ENCODE measurements at places on chromosomes 2 and 18.
A peak's percentile ranks its signal among the peaks of the same experiment; 100 is the strongest.

DNA sequence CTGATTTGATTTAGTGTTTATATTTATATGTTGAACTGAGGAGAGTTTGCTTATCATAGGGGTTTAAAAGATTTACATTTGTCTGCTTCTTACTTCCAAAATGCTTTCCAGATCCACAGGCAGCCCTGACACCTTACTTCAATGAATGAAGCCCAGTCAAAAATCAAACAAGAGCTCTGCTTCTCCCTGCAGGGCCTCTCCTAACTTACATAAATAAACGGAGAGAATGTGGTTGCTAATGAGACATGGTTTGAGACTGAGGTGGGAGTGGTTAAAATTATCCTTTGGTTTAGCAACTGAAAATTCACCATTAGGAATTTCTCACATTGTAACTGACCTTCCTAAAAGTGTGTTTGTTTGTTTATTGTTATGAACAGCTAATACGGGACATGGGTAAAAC, 612.3 kb upstream of the FANCL start:
- DNase-seq, result no peak

DNA sequence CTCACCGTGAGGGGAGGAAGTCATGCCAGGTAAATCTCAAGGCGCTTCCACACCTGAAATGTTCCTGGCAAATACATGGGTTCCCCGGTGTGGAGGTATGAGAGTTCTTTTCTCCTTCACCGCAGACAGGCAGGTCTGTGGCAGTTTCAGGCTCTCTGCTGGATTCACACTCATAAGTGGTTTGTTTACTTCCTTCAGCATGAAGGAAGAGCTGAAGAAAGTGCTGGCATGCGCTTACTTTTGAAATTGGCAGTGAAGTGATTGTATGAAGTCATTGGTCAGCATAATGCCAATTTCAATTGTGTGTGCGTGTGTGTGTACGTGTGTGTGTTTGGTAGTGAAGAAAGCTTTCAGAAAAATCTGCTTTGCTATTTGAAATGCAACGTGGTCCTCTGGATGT, 43.4 kb downstream of the RNF144A start:
- no peak for DNase-seq

DNA sequence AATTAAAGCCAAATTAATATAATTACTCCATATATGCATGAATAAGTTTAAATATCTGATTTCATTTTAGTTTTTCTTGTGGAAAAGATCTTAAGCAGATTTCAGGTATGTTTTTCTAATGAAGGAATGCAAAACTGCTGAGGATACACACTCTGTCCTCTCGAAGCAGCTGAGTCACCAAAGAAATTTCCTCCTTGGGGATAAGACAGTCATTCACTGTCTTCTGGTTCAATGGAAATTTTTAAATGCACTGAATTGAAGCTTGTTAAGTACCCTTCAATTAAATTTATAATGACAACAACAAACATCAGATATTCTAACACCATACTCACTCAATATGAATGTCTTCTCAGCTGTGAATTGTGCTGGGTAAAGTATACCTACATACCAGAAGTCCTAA, 101.5 kb upstream of the DNER start:
- no peak for DNase-seq

DNA sequence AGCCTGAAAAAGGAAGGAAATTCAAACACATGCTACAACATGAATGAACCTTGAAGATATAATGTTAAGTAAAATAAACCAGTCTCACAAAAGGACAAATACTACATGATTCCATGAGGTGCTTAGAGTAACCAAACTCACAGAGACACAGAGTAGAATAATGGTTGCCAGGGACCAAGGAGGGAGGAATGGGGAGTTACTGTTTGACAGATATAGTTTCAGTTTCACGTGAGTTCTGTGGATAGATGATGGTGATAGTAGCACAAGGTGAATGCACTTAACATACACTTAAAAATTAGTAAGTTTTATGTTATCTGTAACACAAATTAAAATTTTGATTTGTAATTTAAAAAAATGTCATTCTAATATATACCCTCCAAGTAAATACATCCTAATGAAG, 106.9 kb upstream of the ACVR1C start:
- no peak for DNase-seq

- no peak for DNase-seq
These were observed 198.9 kb upstream of the NABP1 start for GRCh38 chr2:191478799-191479679.

DNA sequence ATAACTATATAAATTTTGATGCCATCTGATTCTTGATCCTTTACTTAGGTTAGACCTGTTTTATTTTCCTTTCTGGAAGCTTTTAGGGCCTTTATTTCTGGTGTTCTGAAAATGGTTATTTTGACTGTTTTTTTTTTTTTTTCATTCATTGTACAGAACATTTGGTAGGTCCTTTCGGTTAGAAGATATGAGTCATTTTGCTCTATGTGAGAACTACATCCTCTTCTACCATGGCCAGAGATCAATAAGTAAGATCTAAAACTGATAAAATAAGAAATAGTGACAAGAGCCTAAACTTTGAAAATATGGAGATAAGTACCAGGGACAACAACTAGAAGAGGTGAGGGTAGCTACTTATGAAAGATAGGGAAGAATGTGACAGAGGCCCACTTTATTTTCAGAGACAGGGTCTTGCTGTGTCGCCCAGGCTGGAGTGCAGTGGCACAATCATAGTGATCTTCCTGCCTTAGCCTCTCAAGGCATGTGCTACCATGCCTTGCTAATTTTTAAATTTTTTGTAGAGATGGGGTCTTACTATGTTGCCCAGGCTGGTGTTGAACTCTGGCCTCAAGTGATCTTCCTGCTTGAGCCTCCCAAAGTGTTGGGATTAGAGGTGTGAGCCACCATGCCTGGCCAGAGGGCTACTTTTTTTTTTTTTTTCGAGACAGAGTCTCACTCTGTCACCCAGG, 66.5 kb downstream of the EIF2AK3 start:
- no peak for DNase-seq

DNA sequence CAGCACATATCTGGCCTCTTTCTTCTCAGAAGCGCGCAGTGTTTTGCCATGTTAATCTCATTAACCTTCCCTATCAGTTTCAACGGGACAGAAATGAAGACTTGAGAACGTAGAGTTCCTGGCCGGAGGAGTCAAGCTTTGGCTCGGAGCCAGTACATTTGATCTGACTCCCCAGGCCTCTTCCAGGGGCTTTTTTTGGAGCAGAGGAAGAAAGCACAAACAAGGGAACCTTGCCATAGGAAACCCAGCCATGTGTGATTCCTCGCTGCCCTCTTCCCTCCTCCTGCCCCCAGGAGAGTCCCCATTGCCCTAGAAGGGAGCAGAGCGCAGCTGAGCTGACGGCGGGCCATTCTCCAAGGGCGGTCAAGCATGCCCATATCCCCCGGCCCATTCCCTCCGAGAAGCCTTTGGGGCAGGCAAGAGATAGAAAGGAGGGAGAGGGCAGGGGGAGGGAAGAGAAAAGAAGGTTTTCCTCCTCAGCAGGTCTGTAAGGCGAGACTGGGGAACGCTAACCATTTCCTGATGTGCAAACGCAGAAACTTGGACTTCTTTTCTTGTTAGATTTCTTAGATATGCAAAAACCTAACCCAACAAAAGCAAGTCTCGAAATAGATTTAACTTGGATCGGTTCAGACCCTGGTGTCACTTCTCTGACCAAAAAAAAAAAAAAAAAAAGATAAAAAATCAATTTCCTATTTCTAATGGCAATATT, 63.7 kb upstream of the POU3F3 start:
- DNase-seq, result no peak

GRCh38 chr2:240996834-240997140, 1.6 kb upstream of the SNED1 start:
- no peak for DNase-seq

DNA sequence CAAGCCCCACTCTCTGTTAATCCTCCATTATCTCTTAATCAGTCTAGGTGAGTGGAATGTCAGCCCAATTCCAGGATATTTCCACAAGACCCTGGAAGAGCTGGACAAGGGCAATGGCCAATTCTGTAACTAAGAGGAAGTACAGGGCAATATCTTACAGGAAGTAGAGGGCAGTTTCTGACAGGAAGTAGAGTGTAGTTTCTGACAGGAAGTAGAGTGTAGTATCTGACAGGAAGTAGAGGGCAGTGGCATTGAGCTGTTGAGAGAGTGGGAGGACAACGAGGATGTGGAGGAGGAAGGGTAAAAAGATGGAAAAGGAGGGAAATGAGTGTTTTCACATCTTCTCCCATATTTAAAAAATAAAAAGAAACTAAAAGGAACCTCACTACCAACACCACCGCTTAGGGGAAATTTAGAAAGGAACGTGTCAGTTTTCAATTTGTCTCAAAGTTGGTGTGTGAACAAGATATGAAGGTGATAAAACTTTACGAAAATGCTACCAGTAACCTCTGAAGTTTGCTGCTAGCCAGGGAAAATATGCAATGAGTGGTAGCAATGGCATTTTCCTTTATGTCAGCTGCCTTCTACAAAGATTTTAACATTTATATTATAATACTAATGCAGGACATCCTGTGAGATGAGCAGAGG, 430.9 kb upstream of the HNRNPA3 start:
- DNase-seq, result no peak

GRCh38 chr2:240387669-240388358, 47.6 kb upstream of the GPC1 start:
- DNase-seq, result no peak

DNA sequence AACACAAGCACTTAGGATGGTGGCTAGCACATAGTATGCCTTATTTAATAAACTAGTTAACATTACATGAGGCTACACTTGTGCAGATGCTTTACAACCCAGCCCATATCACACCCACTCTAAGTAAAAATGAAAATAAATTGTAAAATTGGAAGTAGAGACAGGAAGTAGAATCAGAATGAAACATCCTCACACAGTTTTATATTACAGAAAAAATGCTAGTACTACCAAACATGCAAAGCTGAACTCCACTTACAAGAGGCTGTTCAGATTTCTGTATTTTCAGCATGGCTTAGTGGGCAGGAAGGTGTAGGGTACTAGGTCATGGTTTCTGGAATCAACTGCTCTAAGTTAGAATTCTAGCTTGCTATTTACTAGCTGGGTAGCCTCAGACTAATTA, 18.2 kb upstream of the CRIM1 start:
- no peak for DNase-seq

DNA sequence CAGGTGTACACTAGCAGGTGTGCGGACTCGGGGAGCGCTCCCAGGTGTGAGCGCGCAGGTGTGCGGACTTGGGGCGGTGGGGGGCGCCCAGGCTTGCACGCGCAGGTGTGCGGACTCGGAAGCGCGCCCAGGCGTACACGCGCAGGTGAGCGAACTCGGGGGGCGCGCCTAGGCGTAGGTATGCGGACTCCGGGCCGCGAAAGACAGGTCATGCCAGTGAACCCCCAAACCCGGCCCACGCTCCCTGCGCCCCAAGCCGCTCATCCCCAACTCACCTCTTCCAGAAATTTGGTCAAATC, 342 bp downstream of the CYB5A start:
- DNase-seq, result no peak

GRCh38 chr2:48530033-48530811, at the start of gene STON1:
Gene STON1, plus strand, starts transcription at chr2:48530154. Its CDS starts 50,480 bp downstream, at chr2:48580634.
- peak; percentile 13 for DNase-seq

GRCh38 chr2:197176522-197176921, 134.1 kb downstream of the ANKRD44 start:
- DNase-seq, result no peak

DNA sequence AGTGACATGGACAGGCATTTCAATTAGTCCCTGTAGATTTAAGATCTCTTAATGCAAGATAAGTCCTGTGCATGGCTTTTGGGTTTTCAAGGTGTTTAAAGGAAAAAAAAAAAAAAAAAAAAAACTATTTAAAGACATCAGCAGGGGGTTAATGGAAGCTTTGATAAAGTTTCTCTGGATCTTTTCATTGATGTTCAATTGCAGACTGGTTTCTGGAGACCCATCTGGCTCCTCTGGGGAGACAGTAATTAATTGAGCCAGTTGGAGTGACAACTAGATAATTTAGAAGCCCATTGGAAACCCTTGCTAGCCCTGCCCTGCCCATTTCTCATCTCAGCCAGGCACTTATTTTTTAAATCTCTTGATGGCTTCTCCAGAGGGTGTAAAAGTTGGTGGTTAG, 98.7 kb downstream of the EPHA4 start:
- no peak for DNase-seq
